ENCODE measurements at places on chromosomes 3 and 15. TPM values are rescaled to one million over a fixed set of nuclear protein-coding genes. Genes with fewer than 3 reads are reported as not detected.

Gene SCN5A
- 2.3 TPM for total RNA-seq

Gene KBTBD13
- not detected for total RNA-seq

Gene TRPM1
- not detected for total RNA-seq

Gene SLC12A1
- not detected for total RNA-seq

Gene CELSR3
- 8.6 TPM for total RNA-seq

Gene C3orf62
- 4.8 TPM for total RNA-seq

Gene PPP1R14D
- total RNA-seq, result not detected

Gene RASGRF1
- 1.2 TPM for total RNA-seq

Gene SMCO1
- total RNA-seq, result not detected

Gene TMEM207
- total RNA-seq, result not detected

Gene SCAANT1
- total RNA-seq, result not detected

Gene PLAAT1
- total RNA-seq, result 3.9 TPM

Gene DNAH12
- 0.23 TPM for total RNA-seq

Gene C2CD4A
- total RNA-seq, result not detected

Gene HRG
- total RNA-seq, result not detected

Gene DUT
- total RNA-seq, result 41.4 TPM

Gene GADL1
- total RNA-seq, result 0.09 TPM

Gene MAPK6
- total RNA-seq, result 96.6 TPM

Gene RAD51
- 3.6 TPM for total RNA-seq

Gene SH3GL3
- total RNA-seq, result 2.7 TPM

Gene SEMA6D
- total RNA-seq, result 1.0 TPM

Gene DAZL
- not detected for total RNA-seq

Gene FBXL22
- total RNA-seq, result 0.34 TPM

Gene LCTL
- total RNA-seq, result 12.8 TPM

Gene NRROS
- not detected for total RNA-seq

Gene PIF1
- total RNA-seq, result 1.7 TPM

Gene TJP1
- 118 TPM for total RNA-seq

Gene RAB6B
- 60.5 TPM for total RNA-seq

Gene NOX5
- 0.09 TPM for total RNA-seq

Gene DCP1A
- total RNA-seq, result 24.9 TPM

Gene IL20RB
- total RNA-seq, result 22.0 TPM

Gene INSYN1
- 5.2 TPM for total RNA-seq

Gene PYGO1
- total RNA-seq, result 4.6 TPM

Gene ADGRG7
- not detected for total RNA-seq

Gene WDR49
- total RNA-seq, result 0.43 TPM

Gene UBA7
- 26.2 TPM for total RNA-seq

Gene BTLA
- total RNA-seq, result not detected

Gene PLCB2
- total RNA-seq, result 1.7 TPM

Gene ZNF80
- not detected for total RNA-seq

Gene CFAP100
- not detected for total RNA-seq

Gene MME
- total RNA-seq, result 55.5 TPM

Gene SECISBP2L
- 52.5 TPM for total RNA-seq

Gene HYAL1
- total RNA-seq, result 0.27 TPM

Gene ACSBG1
- not detected for total RNA-seq
